ENCODE measurements at places on chromosomes 1 and 21.

- peak; percentile 74 for DNase-seq
Observed at GRCh38 chr1:198667186-198667585, 28.3 kb downstream of the PTPRC start.

DNA sequence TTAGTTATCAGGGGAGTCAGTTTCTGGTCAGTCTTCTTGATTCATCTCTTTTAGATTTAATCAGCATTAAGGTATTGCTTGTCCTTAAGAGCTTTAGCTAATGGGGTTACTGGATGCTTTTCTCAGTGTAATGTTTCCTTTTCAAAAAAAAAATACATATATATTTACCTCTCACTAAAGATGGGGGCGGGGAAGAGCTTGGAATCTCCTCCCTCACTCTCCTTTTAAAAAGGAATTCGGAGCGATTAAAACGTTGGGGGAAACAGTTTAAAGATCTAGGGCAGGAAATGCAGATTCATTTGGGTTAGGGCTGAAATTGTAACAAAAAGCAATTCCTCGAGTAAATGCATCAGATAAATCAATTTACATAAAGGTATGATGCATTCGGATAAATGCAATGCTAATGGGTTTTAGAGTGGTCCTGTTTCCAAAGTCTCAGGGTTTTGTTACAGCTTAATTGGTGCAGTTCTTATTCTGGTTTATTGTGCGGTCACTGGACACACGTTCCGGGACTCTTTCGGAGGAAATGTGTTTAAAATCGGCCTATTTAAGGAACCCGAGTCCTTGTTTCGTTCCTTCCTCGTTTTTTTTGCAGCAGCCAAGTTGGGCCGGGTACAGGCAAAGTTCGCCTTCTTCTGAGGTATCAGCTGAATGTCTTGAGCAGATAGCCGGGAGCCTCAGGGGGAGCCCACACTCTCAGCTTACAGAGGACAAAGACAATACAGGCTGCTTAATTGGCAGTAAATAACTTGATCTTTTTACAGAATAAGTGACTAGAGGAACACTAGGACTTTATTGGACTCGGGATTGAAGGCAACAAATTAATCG lies 1.6 kb downstream of the LMO4 start:
- peak; percentile 37 for DNase-seq

DNA sequence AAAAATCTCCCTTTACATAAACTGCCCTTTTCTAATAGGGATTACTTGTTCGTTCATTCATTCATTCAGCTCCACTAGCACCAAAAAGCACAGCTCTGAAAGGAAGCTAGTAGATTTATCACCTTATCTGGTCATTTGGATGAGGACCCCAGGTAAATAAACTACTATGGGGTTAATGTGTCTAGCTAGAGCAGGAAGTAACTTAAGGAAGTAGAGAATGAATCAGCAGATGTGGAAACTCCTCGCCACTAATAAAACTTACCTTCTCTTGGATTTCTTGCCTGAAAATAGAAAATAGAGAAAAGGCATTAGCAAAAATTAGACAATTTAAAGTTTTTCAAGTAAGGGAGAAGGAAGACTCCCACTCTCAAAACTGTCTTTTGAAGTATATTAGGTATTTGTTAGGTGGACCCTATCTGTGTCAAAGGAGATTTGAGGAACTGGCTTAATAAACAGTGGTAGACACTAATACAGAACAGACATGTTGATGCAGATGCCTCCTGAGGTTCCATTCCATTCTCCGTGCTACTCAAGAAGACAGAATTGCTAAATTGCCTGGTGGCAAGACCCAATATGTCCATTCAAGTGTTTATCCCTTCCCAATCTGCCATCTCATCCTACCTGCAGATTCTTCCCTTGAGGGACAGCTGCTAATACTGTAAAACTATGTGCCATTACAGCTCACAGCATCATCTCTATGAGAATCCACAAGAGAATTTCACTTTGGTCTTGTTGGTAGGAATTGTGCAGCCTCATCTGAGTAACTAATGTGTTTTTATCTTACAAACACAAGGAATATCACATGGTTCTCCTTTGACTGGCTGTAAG lies 14.9 kb downstream of the SELL start:
- DNase-seq: no peak

- DNase-seq: no peak
Observed at GRCh38 chr21:45006536-45007095, 66.8 kb downstream of the SLX9 start.

DNA sequence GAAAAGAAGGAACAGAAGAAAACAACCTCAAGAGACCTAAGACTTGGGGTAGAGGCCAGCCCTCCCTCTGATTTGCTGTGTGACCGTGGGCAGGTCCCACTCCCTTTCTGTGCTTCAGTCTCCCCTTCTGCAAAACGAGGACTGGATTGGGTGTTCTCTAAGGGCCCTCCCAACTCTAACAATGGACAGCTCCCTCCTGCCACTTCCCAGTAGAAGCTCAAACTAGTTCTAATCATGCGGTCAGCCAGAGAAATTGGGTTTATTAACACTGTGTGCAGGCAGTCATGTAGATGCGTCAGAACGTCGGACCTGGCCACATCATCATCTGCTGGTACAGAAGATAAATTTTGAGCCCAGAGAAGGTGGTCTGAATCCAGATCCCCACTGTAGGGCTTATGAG lies 1.6 kb upstream of the PADI4 start:
- no peak for DNase-seq

DNA sequence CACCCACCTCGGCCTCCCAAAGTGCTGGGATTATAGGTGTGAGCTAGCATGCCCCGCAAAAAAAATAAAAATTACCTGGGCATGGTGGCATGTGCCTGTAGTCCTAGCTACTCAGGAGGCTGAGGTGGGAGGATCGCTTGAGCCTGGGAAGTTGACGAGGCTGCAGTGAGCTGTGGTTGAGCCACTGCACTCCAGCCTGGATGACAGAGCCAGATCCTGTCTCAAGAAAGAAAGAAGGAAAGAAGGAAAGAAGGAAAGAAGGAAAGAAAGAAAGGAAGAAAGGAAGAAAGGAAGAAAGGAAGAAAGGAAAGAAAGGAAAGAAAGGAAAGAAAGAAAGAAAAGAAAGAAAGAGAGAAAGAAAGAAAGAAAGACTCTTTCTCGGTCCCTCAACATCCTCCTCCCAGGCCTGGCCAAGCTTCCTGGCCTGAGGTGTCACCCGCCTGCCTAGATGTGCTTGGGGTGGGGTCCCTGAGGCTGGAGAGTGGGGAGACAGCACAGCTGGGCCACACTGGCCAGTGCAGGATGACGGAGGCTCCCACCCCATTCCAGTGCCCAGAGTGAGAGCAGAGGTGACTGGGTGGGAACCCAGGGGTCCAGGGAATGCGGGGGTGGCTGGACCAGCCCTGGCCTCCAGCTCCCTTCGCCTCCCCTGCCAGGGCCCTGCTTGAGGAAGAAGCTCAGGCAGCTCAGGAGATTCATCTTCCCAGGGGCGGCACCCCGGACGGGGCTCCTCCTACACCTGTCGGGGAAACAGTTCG lies 10.2 kb upstream of the GNB1 start:
- no peak for DNase-seq

- DNase-seq: no peak
Observed at GRCh38 chr1:213622365-213623063, 365.3 kb upstream of the PROX1 start.

GRCh38 chr1:26336477-26337205 lies 17.3 kb downstream of the CRYBG2 start:
- no peak for DNase-seq

DNA sequence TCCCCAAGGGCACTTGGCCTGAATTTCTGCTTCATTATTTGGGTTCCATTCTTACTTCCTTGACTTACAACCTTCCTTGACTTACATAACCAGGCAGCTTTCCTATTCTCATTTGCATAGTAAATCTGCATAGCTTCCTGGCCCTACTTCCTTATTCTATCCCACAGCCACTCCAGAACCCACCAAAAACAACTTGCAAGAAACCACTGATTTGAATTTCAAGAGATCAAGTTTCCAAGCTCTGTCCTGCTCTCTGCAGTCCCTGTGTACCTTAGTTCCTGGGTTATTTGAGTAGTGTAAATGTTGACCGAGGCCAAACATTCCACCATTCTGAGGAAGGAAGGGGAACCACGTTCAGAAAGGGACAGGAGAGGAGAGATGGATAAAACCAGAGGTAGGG lies 603.3 kb downstream of the PTPRC start:
- DNase-seq: no peak

DNA sequence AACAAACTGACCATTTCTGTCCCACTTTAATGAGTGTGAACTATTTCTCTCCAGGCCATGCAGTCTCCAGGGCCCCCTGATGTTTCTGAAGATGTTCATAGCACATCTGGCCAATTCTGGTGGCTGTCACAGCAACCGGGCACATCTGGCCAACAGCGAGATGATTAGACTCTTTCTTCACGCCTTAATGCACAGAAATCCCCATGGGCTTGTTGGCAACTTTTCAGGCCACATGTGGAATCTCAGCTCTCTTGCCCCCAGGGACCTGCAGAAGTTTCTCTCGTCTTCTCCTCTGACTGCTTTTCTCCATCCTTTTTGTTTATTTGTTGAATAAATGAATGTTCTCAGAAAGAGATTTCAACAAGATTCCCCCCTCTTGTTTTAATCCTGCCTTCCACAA lies 71.2 kb upstream of the HMGB4 start:
- peak; percentile 8 for DNase-seq

- peak; percentile 28 for DNase-seq
Observed at GRCh38 chr1:185532856-185533255, 201.3 kb upstream of the HMCN1 start.

DNA sequence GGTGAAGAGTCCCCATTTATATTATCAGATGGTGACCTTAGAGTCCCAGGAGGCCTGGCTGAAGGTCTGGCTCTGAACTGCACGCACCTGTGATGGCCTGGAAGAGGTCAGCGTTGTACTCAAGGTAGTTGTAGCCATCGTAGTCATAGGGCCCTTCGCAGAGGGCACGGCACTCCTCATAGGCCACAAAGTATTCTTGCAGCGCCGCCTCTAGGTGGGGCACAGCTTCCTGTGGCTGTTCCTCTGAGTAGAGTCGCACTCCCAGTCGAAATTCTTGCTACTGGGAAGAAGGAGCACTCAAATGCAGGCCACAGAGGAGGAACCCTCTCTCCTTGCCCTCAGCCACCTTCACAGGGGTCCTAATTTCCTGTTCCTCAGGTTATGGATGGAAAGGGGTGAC lies 7.7 kb downstream of the P3H1 start:
- no peak for DNase-seq

DNA sequence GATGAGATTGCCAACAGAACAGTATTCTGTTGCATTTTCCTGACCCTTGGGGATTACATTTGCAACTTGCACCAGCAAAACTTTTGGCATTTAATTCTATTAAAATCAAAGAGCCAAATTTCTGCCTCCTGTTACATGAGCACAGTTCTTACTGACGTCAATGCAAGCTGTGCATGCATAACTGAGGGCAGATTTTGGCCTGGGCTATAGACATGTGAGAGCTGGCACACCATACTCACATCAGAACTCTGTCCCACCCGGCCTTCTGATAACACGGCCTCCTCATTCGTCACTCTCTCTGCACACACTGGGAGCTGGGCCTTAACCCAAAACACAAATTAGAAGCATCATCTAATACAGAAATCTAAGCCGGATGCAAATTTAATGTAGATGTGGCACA lies 31.5 kb downstream of the PAPPA2 start:
- no peak for DNase-seq

DNA sequence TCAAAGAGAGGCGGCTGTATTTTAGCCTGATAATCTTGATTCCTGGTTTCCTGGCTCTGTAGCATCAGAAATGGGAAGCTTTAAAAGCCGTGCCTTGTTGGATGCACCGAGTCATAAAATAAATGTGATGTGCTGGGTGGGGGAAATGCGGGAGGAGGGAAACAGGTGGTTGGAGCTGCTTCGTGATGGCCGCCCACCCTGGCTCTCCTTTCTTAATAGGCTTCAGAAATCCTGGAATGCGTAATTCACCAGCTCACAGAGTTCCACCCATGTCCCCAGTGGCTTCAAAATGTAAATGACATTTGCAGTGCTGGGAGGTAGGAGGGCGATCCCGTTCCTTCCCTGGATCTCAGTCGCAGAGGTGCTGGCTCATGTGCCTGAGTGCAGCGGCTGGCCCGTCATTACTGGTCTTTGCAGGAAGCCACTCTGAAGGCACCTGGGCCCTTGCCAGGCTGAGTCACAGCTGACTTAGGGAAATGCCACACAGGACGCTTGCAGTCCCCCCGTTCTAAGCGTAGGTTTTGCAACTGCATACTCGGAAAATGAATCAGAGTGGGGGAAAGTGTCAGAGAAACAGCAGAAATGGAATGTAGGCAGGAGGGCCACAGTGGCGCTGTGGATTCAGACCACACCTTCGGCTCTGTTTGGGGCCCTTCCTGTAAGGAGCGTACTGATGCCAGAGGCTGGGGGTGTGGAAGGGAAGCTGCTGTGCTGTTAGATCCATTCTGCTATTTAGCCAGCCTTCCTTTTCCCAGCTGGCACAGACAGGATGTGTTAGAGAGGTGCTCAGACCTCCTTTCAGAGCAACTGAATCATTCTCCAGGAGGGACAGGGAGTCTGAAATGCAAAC lies 37.6 kb downstream of the GALNT2 start:
- peak; percentile 100 for DNase-seq

DNA sequence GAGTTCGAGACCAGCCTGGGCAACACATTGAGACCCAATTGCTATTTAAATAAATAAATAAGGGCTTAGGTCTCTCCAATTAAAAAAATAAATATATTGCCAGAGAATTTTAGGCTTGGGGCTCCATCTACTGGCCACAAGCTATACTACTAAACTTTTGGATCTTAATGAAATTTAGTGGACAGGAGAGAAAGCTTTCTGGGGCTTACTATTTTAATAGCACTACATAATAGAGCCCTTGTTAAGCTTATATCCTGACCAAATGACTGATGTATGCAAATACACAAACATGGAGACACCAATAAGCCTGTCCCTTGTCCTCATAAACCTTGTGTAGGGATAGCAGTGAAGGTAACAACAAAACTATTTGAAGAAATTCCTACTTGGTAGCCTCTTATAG lies 18.4 kb downstream of the CCT3 start:
- DNase-seq: peak; percentile 25

DNA sequence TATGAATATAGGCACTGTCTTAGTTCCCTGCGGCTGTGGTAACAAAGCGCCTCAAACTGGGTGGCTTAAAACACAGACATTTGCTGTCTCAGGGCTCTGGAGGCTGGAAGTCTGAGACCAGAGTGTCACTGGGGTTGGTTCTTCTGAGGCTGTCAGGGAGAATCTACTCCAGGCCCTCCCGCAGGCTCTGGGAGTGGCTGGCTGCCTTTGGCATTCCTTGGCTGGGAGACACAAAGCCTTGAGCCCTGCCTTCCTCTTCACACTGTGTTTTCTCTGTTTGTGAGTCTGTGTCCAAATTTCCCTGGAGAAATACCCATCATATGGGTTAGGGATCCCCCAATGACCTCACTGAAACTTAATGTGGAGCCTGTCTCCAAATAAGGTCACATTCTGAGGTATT lies 38.5 kb downstream of the B3GALT5 start:
- DNase-seq: peak; percentile 21

Measured in fibroblast of skin of right quadriceps (primary cell).